ENCODE measurements at places on chromosomes 12 and 14.

- no peak for ATAC-seq
Observed at GRCh38 chr14:97196336-97196735, 399.2 kb downstream of the VRK1 start.

DNA sequence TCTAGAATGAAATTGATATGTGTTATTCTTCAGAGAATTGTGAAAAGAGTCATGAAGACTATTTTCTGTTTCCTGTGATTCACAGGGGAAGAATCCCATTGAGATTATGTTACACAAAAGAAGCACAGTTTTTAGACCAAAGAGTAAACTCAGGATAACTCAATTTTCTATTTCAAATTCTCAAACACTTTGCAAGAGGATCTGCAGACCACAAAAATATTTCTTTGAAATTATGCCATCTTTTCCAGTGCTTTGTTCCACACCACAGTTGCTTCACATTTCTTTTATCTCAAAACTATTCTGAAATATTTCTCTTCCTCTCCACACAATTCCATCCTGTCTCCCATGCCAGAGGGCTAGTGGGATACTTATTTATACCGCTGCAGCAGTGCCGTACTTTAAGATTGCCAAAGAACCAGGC is 188.9 kb upstream of the FOXG1 start:
- no peak for ATAC-seq

GRCh38 chr14:56322531-56322930 is 204.3 kb downstream of the PELI2 start:
- no peak for ATAC-seq

DNA sequence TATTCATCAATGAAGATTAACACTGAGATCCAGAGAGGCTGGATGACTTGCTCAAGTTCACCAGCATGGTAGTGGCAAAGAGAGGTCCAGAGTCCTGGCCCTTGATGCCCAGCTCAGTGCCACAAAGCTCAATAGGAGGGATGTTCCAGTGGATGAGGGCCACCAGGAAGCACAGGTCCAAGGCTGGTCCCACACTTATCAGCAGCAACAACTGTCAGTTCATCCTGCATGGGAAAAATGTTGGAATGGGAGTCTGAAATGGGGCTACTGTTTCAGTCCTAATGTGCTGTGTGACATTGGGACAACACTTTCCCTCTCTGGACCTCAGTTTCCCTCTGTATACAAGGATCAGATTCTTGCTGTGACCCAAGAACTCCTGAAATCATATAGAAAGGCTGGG is 11.2 kb downstream of the SERPINA5 start:
- ATAC-seq = no peak

DNA sequence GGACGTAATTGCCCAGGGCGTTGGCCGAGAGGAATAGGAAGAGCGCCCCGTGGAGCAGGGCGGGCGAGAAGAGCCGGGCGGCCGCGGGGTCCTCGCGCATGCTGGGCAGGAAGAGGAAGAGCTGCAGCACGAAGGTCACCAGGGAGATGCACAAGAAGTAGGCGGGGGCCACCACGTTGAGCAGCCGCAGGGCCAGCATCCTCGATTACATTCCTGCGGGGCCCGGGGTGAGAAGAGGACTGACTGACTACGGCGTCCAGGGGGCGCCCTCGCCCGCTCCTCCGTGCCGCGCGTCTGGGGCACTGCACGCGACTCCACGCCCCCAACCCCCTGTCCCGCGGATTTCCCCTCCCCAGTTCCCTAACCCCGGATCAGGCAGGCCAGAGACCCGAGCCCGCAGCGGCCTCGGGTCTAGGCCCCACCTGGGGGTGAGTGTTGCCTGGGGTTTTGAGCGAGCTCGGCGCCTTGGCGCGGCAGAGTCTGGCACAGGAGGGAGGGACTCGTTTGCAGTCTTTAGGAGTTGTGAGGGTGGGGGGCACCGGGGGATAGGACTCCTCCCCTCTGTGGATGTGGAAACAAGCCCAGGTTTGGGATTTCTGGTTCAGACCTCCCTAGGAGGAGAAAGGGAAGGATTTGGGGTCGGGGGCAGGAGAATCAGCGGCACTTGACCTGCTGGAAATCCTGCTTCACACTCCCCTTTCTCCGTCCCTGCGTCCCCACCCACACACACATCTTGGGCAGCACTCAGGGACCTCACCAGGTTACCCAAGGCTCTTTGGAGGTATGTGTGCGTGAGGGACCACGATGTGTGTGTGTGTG is 1.8 kb downstream of the ZDHHC22 start:
- peak; percentile 79 for ATAC-seq

DNA sequence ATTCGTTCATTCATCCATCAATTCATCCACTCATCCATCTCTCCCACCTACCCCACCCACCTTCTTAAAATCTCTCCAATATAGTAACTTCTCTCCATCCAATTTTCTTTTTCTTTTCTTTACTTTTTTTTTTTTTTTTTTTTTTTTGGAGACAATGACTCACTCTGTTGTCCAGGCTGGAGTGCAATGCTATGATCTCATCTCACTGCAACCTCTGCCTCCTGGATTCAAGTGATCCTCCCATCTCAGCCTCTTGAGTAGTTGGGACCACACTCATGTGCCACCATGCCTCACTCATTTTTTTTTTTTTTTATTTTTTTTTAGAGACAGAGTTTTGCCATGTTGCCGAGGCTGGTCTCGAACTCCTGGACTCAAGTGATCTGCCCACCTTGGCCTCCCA is 118.4 kb downstream of the SUDS3 start:
- no peak for ATAC-seq

DNA sequence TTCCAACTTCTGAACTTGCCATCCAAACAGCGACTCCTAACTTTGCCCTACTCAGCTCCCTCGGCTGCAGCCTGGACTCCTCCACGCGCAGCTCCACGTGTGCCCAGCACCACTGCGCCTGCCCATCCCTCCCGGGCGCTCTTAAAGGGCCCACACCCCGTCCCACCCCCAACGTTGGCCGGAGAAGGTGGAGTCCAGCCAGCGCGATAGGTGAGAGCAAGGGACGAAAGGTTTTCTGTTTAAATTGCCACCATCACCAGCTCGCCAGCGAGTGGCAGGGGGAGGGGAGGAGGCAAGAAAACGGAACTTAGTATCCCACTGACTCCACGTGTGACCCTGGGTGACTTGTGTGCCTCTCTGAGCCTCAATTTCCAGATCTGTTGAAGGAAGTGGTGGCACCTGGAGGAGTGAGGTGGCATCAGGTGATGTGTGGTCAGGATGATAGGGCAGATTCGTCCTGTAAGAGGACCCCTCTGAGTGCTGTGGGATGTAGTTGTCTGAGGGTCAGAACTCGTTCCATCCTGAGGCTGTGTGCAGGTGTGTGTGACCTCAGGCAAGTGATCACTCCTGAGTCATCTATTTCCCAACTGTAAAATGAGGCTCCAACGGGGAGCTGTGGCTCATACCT is 59.7 kb downstream of the TRPV4 start:
- ATAC-seq = no peak
